ENCODE measurements at places on chromosomes 6 and 20. TPM values are rescaled to one million over a fixed set of nuclear protein-coding genes. Genes with fewer than 3 reads are reported as not detected.

DNA sequence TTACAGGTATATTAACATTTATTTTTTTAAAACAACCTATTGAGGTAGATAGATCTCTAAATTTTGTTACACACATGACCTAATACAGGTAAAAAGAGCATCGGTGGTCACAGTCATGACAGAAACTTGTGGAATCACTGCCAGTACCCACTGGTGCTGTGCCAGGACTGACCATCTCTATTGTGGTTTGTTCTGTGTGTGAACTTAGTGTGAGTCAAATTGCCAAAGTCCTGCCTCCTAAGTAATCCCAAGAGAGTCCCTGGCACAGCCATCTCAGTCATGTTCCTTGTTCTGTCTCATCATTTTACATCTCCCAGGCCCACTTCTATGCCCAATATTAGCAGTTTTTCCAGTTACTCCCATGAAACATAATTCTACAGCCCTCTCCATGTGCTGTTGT lies 21.4 kb downstream of the GSTA2 start:
- no peak for DNase-seq

GRCh38 chr6:11042750-11043377 lies 1.2 kb downstream of the ELOVL2 start:
- no peak for DNase-seq

DNA sequence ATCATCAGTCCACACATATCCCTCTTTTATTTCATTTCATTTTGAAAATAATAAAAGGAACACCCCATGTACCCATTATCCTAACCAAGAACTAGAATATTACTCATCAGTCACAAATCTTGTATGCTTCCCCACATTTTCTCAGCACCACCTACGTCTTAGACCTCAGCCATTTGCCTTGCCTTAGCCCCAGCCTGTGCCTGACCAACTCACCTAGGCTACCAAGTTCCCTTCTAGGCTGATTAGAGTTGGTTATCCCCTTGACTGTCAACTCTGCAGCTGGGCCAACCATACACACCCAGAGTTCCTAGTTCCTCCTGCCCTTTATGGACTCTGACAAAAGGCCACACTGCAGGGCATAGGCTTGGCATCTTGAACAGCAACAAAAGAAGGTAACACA lies 33.4 kb upstream of the IPCEF1 start:
- no peak for DNase-seq

GRCh38 chr6:118896339-118897136 lies 2.6 kb downstream of the ASF1A start:
- DNase-seq, result no peak

DNA sequence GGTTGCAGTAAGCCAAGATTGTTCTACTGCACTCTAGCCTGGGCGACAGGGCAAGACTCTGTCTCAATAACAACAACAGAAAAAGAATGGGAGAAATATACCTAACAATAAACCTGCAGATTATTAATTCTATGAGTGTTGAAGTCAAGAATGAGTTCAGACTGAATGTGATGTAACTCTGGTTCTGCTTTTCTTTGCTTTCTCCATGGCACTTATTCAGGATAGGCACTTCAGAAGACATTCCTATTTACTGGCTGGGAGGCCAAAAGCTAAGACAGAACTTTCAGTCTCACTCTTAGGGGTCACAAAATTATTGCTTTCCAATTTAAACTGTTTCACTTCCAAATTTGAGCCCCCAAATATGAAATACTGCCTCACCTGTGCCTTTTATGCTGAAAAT lies 15.7 kb upstream of the PRIM2 start:
- no peak for DNase-seq

DNA sequence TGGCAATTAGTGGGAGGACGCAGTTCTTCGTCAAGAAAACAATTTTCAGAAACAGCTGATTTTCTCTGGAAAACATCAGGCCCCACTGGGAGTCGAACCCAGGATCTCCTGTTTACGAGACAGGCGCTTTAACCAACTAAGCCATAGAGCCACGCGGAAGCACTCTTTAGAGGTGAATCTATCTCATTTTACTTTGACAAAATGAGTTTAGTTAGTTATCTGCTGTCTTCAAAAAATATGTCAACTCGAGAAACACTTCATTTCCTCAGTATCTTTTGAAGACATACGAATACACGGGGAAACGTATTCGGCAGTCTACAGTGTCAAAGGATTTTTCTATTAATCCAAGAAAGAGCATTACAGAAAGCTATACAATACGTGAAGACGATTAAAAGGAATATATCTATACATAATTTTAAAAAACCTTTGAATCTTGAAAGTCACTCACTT lies 26.7 kb downstream of the GPX6 start:
- no peak for DNase-seq

DNA sequence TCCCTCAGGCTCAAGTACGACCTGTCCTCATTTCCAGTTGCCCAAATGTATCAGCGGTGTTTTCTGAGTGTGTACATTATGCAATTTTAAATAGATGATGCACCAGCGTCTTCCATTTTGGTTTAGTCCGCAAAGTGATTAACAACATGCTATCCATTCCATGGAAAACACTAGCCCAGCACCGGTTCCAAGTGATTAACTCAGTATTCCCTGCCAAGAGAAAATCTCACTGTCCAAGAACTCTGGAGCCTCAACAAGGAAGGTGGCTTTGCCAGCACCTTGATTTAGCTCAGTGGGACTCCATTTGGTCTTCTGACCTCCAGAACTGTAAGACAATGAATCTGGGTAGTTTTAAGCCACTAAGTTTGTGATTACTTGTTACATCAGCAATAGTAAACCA lies 107.2 kb downstream of the FOXC1 start:
- DNase-seq, result no peak

- no peak for DNase-seq
These were observed 73.6 kb downstream of the NDUFAF5 start for GRCh38 chr20:13858439-13858838.

GRCh38 chr20:54355631-54356280 lies 119.6 kb upstream of the DOK5 start:
- DNase-seq, result no peak

DNA sequence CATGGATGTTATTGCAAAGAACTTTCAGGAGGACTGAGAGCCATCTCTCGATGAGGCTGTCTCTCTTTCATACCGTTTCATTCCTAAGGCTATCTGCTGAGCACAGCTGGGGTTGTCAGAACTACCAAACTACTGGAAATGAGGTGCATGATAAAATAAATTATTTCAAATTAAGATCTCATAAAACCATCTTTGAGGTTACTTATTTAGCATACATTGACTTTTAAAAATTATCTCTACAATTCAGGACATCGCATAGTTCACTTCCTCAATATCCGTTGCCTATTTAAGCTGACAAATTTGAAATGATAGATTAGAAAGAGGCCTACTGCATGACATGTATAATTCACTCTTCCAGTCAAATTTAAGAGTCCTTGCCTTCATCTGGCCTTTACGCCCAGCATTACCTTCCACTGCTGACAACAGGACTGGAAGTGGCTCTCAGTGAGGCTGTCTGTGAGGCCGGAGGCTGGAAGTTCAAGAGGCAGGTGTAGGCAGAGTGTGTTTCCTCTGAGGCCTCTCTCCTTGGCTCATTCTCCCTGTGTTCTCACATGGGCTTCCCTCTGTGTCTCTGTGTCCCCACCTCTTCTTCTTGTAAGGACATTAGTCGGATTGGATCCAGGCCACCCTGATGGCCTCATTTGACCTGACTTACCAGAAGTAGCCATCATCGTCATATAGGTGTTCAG lies 12.8 kb upstream of the DUSP22 start:
- no peak for DNase-seq

Gene SIRPD
- not detected for total RNA-seq

Gene SPEF1
- not detected for total RNA-seq

Gene EDN3
- total RNA-seq, result 0.16 TPM

Gene RXRB
- 24.9 TPM for total RNA-seq
